ENCODE measurements at places on chromosomes 4 and X. TPM values are rescaled to one million over a fixed set of nuclear protein-coding genes. Genes with fewer than 3 reads are reported as not detected.

GRCh38 chr4:184533908-184534307, 59.6 kb upstream of the IRF2 start:
- H3K27me3 ChIP-seq, result no peaks in the 10 kb centered on the region
- H3K4me1 ChIP-seq, result peaks cover 31% of the 10 kb centered on the region
- H3K36me3 ChIP-seq, result no peaks in the 10 kb centered on the region

DNA sequence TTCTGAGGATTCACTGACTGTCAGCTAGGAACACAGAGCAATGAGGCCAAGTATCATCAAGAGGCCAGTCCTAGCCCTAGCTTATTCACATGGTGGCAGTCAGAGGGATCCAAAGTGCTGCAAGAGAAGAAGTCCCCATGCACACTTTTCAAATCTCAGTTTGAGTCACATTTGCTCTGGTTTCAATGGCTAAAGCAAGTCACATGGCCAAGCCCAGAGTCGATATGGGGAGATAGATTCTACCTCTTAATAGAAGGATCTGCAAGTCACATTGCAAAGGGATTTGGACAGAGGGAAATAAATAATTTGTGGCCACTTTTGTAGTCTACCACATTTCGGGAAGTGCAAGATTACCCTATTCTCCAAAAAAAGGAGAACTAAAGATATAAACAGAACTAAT, 3.7 kb upstream of the LCORL start:
- H3K4me3 ChIP-seq, result no peak overlapping the region
- H3K27ac ChIP-seq, result no peak overlapping the region
- peaks cover 9% of the 10 kb centered on the region for H3K4me1 ChIP-seq

- no peak for DNase-seq
- H3K27ac ChIP-seq, result no peak overlapping the region
- no peaks in the 10 kb centered on the region for H3K36me3 ChIP-seq
- H3K4me1 ChIP-seq, result no peaks in the 10 kb centered on the region
- H3K27me3 ChIP-seq, result no peaks in the 10 kb centered on the region
- H3K4me3 ChIP-seq, result no peak overlapping the region
Measured at GRCh38 chrX:91414713-91415112, 19.9 kb upstream of the PABPC5 start.

DNA sequence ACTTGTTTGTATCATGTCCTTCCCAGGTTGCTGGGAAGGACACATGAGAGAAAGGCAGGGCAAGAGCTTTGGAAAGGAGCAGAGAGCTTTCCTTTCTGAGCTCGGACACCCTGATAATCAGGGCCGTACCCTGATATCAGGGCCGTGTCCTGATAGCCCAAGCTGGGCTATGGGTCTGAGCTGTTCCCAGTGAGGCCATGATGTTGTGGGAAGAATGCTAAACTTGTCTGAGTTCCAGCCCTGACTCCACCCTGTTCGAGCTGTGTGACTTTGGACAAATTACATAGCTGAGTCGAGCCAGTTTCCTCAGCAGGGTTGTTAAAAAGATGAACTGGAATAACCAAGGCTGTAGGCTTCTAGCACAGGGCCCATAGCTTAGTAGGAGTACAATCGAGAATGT, 3.3 kb upstream of the CXCR3 start:
- H3K4me3 ChIP-seq, result no peak overlapping the region
- no peaks in the 10 kb centered on the region for H3K27me3 ChIP-seq
- H3K27ac ChIP-seq, result peak overlapping the region; percentile 80

GRCh38 chr4:184628103-184628502, 21.1 kb downstream of the CASP3 start:
- H3K36me3 ChIP-seq, result peaks cover 54% of the 10 kb centered on the region
- no peaks in the 10 kb centered on the region for H3K27me3 ChIP-seq
- DNase-seq, result no peak
- no peaks in the 10 kb centered on the region for H3K4me1 ChIP-seq

DNA sequence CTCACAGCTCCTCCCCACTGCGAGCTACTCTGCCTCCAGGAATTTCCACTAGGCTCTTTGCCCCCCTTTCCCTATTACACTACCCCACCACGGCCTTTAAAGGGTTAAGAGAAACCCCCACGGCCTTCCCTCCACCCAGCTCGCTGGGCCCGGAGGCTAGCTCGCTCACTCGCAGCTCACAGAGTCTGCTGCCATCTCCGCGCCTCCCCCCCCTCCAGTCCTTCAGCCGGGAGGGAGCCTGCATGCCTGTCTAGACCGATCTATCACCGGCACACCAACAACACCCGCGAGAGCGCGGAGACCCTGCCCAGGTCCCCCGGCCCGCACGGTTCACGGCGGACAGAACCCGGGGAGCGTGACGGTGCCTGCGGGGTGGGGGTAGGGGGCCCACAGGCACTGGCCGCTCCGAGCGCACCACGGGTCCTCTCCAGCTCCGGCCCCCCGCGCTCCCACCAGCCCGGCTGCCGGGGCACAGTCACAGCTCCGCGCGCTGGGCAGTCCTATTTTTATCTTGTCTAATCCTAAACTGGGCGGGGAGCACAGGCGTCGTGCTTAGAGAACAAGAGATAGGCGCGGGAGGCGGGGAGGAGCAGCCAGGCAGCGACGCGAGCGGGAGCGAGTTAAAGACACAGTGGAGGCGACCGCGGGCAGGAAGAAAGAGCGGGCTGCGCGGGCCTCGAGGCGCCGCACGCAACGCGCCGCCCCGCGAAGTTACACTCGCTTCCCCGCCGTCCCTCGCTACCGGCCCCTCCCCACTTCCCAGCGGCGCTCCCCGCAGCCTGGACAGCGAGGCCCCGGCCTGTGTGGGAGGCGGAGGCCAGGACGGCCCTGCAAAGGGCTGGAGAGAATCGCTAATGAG, 3.5 kb downstream of the BCOR start:
- peaks cover 51% of the 10 kb centered on the region for H3K4me1 ChIP-seq
- H3K27ac ChIP-seq, result peak overlapping the region; percentile 87
- peak overlapping the region; percentile 78 for H3K4me3 ChIP-seq
- H3K27me3 ChIP-seq, result no peaks in the 10 kb centered on the region

DNA sequence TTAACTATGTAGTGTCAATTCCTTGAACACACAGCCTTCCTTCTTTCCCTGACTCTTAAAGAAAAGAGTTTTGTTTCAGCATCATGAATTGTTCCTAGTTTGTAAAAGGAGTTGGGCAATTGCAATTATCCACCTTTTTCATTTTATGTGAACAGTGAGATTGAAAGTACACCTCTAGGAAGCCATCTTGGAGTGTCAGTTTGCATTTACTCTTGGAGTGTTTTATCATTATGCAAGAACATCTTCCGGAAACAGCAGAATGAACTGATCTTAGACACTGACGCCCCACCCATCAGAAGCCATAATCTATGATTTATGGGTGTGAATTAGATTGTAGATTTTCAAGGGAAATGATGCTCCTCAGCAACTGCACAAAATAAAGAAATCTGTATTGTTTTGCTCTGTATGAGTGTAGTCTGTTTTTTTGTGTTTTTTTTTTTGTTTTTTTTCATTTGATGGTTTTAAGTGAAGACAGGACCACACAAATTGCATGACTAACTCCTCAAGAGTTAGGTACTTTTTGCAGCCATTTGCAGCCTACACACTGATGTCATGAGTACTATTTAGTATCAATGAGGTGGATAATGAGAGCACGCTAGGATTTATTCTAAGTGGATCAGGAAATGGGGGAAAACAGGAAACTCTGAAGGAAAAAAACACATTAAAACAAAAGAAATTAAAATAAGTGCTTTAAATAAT, 19.5 kb upstream of the FGF2 start:
- H3K27ac ChIP-seq, result no peak overlapping the region
- no peaks in the 10 kb centered on the region for H3K36me3 ChIP-seq

The ANKRD37 gene
- total RNA-seq, result 13.3 TPM

GRCh38 chrX:40494005-40494404, 86.8 kb upstream of the ATP6AP2 start:
- no peak overlapping the region for H3K4me3 ChIP-seq
- H3K36me3 ChIP-seq, result no peaks in the 10 kb centered on the region
- no peaks in the 10 kb centered on the region for H3K27me3 ChIP-seq
- no peak overlapping the region for H3K27ac ChIP-seq
- H3K4me1 ChIP-seq, result no peaks in the 10 kb centered on the region

DNA sequence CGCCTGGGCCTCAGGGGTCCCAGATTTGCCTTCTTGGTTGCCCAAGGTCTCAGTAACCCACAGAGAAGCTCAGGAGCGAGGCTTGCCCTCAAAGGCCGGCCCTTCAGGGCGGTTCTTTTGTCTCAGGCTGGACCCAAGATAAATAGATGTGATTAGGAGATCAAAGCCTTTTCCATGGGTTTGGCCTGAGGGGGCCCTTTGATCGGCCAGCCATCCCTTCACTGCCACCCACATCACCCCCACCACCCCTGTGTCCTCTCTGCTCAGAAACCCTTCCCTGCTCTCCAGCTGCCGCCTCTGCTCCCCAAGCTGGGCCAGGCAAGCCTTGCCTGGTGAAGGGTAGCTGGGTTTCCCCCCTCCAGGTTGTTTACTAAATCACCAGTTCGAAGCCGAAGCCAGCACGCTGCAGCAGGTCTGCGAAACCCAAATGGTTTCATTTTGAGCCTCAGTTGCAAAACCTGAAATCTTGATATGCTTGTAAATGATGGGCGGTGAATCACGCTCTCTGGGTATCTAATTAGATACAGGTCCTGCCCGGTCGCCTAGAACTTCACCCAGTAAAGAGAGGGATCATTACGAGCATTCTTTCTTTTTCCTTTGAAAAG, 202.6 kb upstream of the BCOR start:
- H3K27ac ChIP-seq, result no peak overlapping the region
- no peaks in the 10 kb centered on the region for H3K36me3 ChIP-seq
- H3K4me1 ChIP-seq, result no peaks in the 10 kb centered on the region
- no peak for DNase-seq
- no peaks in the 10 kb centered on the region for H3K27me3 ChIP-seq
- H3K4me3 ChIP-seq, result no peak overlapping the region

The PFKFB1 gene
- total RNA-seq, result 0.33 TPM

DNA sequence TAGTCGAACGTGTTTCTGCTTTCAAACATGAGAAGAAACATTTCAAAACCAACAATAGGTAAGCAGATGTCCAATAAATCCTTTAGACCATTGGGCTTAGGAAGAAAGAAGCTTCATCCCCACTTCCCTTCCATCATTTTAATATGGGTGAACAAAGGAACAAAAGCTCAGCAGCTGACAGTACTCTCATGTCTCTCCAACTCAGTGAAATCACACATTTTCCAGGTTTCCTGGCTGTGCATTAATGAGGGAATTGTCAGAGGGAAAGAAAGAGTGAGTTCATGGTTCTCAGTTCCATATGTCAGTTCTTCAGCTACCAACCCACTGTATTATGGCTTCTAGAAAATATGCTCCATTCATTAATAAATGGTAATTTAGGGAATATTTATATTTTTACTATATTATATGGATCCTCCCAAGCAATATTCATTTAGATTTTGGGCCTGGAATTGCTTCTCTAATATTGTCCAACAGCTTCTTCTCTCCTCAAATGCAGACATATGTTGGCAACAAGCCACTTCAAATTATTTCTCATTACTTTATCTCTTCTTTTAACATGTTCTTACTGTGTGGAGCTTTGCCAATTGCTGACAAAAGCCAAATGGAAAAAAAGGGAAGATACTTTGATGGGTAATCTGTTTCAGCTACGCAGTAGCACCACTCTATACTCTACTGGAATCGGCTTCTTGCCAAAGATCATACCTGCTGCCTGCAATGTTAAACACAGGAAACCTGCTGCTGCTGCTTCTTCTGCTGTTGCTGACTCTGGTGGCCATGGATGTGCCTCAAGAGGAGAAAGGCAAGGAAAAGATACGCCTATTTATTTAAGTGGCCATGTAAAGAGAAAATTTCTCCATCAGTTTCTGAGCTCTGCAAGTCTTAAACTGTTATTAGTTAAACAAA, 1757.6 kb downstream of the ARAP2 start:
- no peak overlapping the region for H3K4me3 ChIP-seq
- no peak overlapping the region for H3K27ac ChIP-seq
- H3K36me3 ChIP-seq, result no peaks in the 10 kb centered on the region
- no peaks in the 10 kb centered on the region for H3K4me1 ChIP-seq

GRCh38 chr4:61953386-61953785, 753.3 kb downstream of the ADGRL3 start:
- H3K4me1 ChIP-seq, result no peaks in the 10 kb centered on the region
- H3K27ac ChIP-seq, result no peak overlapping the region
- no peak overlapping the region for H3K4me3 ChIP-seq
- no peaks in the 10 kb centered on the region for H3K36me3 ChIP-seq
- no peaks in the 10 kb centered on the region for H3K27me3 ChIP-seq
- DNase-seq, result no peak

The XPNPEP2 gene
- total RNA-seq, result 14.4 TPM

- H3K4me1 ChIP-seq, result no peaks in the 10 kb centered on the region
- no peak overlapping the region for H3K27ac ChIP-seq
- DNase-seq, result no peak
Measured at GRCh38 chr4:2721586-2721985, 34.5 kb downstream of the TNIP2 start.

- H3K4me1 ChIP-seq, result no peaks in the 10 kb centered on the region
- H3K27ac ChIP-seq, result no peak overlapping the region
- no peaks in the 10 kb centered on the region for H3K36me3 ChIP-seq
- no peaks in the 10 kb centered on the region for H3K27me3 ChIP-seq
- no peak overlapping the region for H3K4me3 ChIP-seq
Measured at GRCh38 chrX:12548341-12548740, 242.9 kb upstream of the PRPS2 start.

- no peak overlapping the region for H3K27ac ChIP-seq
- peaks cover 27% of the 10 kb centered on the region for H3K4me1 ChIP-seq
- H3K36me3 ChIP-seq, result no peaks in the 10 kb centered on the region
- no peaks in the 10 kb centered on the region for H3K27me3 ChIP-seq
- DNase-seq, result no peak
Measured at GRCh38 chrX:130083656-130084382, 26.5 kb downstream of the ELF4 start.

The KLHL34 gene
- 0.33 TPM for total RNA-seq

DNA sequence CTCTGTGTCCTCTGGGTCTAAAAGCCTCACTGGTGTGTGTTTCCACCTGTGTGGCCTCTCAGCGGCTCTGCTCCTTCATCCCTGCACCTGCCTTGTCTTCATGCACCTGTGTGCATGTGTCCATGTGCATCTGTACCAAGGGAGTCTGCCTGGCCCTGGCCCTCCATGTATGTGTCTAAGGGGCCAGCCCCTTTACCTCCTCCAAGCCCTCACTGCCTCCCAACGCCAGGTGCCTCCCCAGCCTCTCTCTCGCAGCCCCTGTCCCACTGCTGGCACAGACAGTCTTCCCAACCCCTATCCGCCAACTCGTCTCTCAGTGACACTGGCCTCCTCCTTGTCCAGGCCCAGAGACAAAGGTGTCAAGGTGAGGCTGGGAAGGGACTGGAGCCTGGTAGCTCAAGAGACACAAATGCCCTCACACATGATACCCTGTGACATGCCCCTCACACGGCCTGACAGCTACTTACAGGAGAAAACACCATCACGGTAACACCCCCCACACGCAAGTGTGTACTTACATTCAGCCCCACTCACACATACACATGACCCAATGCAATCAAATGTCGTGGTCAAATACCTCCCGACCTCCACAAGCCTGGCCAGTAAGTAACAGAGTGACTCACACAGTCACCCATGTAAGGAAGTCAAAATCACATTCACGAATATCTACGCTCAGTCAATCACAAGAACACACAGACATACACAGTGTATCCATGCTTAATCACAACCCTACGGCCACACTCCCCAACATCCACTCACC, 11.4 kb downstream of the L1CAM start:
- H3K27me3 ChIP-seq, result peaks cover 11% of the 10 kb centered on the region
- no peak overlapping the region for H3K27ac ChIP-seq
- H3K36me3 ChIP-seq, result no peaks in the 10 kb centered on the region
- H3K4me1 ChIP-seq, result no peaks in the 10 kb centered on the region
